ENCODE measurements at places on chromosomes 16 and 17.
A peak's percentile ranks its signal among the peaks of the same experiment; 100 is the strongest.

- DNase-seq, result no peak
Measured at GRCh38 chr17:74768069-74768762, 7.9 kb downstream of the NAT9 start.

DNA sequence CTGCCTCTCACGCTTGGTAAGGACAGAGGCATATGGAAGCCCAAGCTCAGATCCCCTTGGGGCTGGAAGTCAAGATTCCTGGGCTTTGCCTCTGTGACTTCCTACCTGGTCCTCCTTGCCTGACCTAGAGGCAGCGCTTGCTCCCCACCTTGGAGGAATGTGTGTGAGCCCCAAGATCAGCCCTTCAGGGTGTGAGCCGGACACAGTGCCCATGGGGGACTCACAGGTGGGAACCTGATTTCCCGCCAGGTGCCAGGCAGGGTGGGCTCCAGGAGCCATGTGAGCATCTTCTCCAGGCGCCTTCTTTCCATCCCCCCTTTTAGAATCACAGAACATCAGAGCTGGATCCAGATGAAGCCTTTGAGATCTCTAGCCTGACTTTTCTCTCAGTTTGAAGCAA, 10.2 kb downstream of the CD300LG start:
- DNase-seq, result no peak

- DNase-seq, result no peak
Measured at GRCh38 chr17:49783071-49783715, 5.3 kb upstream of the KAT7 start.

DNA sequence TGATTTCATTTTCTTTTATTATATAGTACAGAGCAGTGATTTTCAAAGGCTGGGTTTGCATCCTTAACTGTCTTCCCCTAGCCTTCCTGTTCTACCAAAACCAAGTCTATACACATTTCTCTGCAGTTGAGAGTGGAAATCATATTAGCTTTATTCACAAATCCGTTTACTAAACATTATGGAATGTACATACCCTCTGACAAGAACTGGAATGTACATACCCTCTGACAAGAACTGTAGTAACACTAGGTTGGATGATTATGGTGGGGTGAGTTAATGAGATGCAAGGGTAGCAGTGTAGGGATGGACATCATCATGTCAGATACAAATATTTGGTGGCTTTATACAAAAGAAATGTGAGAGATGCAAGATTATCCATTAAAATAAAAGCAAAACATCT, 154.8 kb downstream of the CYB561 start:
- DNase-seq, result no peak

DNA sequence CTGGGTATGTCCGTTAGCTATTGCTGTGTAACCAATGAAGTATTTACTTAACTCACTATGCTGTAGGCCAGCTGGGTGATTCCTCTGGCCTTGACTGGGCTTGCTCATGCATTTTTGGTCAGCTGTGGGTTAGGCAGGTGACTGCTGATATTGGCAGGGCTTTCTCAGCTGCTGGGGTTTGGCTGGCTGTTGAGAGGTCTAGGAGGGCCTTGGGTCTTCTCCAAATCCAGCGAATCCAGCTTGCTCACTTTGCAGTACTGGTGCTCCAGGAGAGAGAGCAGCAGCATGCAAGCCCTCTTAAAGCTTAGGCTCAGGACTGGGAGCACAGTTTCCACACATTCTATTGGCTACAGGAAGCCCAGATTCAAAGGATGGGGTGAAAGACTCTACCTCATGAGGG, 270.1 kb downstream of the PHKB start:
- DNase-seq, result no peak

- DNase-seq, result no peak
Measured at GRCh38 chr17:28345419-28346198, 10.0 kb downstream of the TNFAIP1 start.

DNA sequence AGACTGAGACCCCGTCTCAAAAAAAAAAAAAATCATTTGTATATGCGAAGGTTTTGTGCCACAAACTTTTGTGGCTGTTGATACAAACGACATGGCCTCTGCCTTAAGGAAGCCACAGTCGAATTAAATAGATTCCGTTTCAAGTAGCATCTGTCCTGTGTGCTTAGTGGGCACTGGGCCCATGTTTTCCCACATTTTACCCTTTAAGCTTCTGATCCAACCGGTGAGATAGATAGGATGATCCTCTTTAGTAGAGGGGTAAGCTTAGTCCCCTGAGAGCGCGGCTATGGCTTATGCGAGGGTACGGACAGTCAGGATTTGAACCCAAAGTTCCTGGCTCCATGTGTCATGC, 776 bp upstream of the TMEM219 start:
- DNase-seq, result no peak

- no peak for DNase-seq
Measured at GRCh38 chr16:68450741-68451255, 2.5 kb upstream of the SMPD3 start.

DNA sequence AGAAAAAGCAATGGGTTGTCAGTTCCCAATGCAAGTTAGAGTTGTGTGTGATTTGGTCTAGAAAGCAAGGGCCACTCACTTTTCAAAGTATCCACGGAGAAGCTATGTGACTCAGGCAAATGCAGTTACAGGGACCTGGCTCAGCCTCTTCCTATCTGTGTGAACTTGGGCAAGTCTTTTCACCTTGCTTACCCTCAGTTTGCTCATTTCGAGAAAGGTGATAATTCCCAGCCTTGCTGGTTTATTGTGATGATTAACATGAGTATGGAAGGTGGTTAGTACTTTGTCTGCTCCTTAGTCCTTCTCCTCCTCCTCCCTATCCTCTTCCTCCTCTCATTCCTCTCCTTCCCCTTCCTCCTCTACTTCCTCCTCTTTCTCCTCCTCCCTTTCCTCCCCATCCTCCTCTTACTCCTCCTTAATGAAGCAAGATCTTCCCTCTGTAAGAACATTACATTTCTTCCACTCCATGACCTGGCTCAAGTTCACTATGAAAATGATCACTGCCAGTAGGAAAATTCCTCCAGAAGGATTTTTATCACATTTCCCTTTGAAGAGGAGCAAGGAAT, 204.0 kb downstream of the GRIN2A start:
- no peak for DNase-seq

GRCh38 chr17:21140911-21141310, 14.1 kb downstream of the DHRS7B start:
- DNase-seq, result no peak

DNA sequence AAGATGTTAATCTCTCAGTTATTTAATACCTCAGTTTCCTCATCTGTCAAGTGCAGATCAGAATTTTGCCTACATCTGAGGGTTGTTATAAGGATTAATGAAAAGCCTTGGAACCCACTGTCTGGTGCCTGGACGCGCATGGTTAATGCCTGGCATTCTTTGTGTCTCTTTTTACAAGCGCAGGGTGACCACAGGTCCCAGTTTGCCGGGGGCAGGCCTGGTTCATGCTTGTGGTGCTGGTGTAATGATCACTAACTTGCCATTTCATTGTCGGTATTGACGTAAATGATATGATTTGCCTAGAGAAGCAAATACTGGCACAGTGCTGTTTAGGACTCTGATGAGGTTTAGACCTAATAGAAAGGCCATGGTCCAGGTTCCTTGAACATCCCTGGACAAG, 23.1 kb downstream of the MRC2 start:
- DNase-seq, result no peak

DNA sequence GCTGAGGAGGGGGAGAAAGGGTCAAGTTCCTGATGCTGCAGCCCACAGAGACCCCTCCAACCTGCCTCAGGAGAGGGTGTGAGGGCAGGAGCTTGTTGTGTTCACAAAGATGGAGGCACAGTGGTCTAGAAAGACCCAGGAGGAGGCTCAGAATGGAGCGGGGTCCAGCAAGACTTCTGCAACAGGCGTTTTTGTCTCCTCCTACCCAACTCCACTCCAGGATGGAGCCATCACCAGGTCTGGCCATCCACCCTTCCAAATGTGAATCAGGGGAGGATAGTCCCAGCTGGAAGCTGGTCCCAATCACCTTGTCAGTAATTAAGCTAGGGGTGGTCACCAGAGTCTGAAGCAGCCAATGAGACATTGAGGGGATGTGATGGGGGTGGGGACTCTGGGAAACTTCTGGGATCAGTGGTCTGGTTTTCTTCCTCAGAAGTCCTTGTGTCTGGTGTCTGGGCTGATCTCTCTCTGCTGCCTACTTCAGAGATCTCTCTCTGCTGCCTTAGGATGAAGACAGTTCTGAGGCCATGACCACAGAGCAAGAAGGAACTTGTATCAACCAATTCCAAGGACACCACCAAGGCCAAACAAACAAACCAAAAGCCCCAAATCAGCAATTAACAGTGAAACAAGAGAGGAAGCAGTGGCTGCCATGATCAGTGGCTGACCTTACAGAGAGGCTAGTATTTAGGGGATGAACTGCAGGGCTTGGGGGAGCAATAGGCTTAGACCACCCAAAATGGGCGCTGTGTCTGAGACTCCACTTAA, 14.5 kb downstream of the CD300LB start:
- no peak for DNase-seq

DNA sequence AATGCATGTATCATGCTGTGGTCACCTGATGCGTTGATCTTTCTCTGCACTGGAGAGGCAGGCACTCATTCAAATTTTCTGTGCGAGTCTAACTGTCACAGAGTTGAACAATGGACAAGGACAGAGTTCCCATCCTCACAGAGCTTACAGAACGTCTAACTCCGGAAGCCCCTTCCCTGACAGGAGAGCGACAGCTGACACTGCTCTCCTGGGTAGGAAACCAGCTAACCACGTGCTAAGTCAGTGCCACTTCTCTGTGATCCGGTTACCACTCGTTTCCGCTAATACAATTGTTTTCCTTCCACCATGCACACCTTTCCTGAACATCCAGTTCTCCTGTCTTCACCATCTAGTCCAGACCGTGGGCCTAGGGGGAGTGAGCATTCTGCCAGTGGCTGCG, 11.3 kb downstream of the KLHDC4 start:
- no peak for DNase-seq

DNA sequence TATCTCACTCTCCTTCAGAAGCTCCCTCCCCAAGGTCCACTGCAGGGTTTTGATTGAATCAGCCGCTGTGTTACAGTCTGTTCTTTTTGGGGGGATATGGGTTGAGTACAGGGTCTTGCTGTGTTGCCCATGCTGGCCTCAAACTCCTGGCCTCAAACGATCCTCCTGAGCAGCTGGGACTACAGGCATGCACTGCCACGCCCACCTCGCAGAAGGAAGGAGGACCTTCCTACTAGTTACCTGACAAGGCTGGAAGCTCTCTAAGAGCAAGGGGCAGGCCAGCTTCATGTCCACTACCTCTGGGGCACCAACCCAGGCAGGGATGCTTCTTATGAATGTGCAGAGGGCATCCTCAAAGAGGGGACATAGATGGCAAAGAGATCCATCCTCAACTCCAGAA, 1.9 kb upstream of the MMP28 start:
- DNase-seq, result no peak

GRCh38 chr17:9908649-9909042, 3.6 kb upstream of the RCVRN start:
- no peak for DNase-seq

- no peak for DNase-seq
Measured at GRCh38 chr17:71276079-71276478, 844.7 kb upstream of the SOX9 start.

DNA sequence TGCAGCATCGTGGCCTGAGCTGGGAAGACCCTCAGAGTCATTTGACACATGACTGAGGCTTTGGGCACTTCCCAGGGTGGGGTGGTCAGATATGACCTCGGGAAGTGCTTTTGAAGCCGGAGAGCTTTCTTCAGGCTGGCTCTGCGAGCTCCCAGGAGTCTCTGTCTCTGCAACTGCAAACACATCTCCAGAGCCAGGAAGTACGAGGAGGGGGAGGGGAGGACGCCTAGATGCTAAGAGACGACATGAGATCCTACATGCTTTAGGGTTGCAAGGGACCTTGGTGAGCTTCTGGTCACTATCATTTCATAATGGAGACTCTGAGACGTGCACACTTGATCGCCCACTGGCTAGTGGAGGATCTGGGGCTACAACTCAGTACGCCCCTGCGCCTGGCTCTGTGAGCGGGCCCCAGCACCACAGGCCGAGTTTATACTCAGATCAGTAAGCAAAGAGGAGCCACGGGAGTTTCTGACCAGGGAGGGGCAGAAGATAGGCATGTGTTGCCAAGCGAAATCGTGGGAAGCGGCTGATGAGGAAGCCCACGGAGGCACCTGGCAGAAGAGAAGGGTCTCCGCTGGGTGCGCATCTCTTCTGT, 527 bp upstream of the MGAT5B start:
- no peak for DNase-seq

GRCh38 chr17:49132699-49133364, at the start of gene B4GALNT2:
TSS of gene B4GALNT2 (plus strand) at chr17:49132769. CDS start at chr17:49132793, 24 bp downstream.
- no peak for DNase-seq

- DNase-seq, result no peak
Measured at GRCh38 chr17:62093188-62094155, 28.4 kb upstream of the MED13 start.

- peak; percentile 52 for DNase-seq
Measured at GRCh38 chr17:1629504-1630310, 1.1 kb upstream of the SLC43A2 start.

- DNase-seq, result no peak
Measured at GRCh38 chr17:35683591-35683990, 47.8 kb upstream of the RASL10B start.

- no peak for DNase-seq
Measured at GRCh38 chr17:76154292-76154691, 13.2 kb upstream of the FOXJ1 start.

GRCh38 chr17:79721993-79722671, 8.6 kb upstream of the ENPP7 start:
- DNase-seq, result peak; percentile 22

GRCh38 chr16:28504707-28505404, 1.8 kb downstream of the IL27 start:
- no peak for DNase-seq

DNA sequence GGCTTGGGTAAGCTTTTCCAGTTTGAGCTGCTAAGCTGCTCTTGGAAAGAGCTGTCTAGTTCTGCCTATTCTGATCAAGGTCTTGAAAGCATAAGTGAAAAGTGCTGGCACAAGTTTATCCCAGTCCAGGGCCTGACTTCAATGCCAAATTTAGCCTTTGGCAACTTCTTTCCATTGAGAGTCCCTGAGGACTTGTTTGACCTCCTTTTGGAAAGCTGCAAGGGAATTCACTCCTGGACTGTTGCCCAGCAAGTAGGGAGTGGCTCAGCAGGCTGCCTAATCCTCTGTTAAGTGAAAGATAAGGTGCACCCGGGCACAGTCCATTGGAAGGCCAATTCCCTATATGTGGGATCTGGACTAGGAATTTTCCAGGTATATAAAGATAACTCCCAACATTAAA, 16.0 kb upstream of the TANC2 start:
- no peak for DNase-seq

DNA sequence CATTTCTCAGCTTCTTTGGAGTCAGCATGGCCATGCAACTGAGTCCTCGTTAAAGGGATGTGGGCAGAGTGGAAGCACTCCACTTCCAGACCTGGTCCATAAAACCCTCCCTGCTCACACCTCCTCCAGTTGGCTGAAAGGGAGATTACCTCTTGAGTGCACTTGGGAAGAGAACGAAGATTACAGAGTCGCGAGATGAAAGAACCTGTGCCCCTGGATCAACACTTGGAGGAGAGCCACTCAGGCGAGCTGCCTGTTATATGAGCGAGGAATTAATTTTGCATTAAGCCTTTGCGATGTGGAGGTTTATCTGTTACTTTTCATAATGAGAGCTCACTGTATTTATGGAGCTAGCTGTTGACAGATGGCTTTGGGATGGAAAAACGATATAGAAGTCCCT, 147.9 kb downstream of the MAF start:
- no peak for DNase-seq
